ENCODE measurements at places on chromosomes 2 and 18.

- no peak for DNase-seq
These were observed 112.0 kb downstream of the EPHA4 start for GRCh38 chr2:221460136-221460535.

DNA sequence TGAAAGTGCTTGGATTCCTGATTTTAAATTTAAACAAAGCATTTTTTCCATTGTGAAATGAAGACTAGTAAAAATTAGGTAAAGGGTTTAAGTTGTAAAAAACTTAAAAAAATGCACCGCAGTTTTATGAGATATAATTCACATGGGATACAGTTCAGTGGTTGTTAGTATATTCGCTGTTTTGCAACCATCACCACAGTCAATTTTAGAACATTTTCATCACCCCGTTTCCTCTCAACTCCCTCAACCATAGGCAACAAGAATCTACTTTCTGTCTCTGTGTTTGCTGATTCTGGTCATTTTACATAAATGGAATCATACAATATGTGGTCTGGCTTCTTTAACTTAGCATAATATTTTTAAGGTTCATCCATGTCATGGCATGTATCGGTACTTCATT lies 4.0 kb downstream of the DGKD start:
- DNase-seq, result no peak

GRCh38 chr2:39755466-39755865 lies 23.6 kb downstream of the THUMPD2 start:
- no peak for DNase-seq

DNA sequence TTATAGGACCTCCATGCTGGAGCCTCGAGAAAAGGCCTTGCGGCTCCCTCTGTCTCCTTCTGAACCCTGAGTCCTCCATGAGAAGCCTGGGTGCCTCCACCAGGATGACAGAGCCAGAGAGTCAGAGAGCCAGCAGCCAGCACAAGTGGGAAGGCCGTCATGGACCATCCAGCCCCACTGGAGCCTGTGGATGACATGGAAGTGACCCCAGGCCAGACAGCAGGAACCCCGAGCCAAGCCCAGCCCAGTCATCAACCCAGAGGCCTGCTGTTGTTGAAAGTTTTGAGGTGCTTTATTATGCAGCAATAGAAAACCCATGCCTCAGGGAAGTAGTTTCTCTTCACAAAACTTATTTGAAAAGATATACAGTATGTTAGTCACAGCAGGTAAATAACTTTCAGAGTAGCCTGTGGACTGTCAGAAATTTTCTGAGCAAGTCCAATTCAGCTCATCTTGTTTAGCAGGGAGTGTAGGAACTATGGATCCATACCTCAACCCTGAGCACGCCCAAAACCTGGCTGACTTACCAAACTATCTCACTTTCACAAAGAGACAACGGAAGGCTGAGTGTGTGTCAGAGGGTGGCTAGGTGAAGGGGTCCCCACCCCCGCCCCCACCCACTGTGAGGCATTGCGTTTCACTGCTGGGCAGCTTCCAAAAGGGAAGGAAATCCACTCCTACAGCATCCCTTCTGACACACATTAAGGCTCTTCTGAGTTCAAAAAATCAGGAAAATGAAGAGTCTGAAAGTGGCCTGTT lies 79.9 kb upstream of the NDUFV2 start:
- DNase-seq, result no peak

DNA sequence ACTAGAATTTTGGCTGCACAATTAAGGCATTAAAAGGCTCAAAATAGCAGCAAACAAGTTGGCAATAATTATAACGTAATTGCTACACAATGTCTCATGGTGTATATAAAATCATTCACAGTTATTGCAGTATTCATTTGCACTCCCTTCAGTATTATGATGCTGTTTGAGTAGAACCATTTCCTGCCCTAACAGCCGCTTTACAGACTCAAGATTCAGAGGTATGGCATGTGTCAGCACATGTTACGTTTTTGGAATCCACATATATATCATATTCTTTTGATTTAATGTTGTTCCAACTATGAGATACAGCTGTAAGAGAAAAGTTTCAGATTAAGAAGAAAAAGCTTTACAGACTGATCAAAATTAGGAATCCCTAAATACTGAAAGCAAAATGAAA lies 56.3 kb upstream of the NCKAP5 start:
- DNase-seq, result no peak

GRCh38 chr2:181770150-181770549 lies 89.8 kb upstream of the NEUROD1 start:
- no peak for DNase-seq

GRCh38 chr2:154238252-154238651 lies 366.5 kb downstream of the GALNT13 start:
- DNase-seq, result no peak

DNA sequence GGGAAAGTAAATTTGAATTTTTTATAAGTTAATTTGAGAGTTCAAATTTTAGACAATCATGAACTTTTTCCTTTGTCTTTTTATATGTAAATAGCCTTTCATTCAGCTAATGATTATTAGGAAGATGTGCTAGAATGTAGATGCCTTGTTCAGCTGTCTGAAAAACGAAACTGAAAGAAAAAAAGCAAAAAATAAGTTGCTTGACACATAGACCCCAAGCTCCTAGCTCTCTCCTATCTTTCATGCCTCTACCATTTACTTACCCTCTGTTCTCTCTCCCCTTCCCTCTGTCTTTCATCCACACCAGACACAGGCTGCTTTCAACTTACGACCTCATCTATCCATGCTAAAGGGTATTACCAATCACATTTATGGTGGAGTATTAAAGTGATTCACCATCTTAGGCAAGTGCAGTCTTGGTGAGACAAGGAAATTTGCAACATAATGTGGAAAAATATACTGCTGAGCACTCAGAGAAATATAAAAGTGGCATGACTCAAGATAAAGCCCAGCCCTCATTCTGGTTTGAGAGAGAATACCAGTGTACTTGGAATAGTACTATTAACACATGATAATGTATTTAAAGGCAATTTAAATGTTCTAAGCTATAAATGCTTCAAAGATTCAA lies 425.6 kb downstream of the SUCLG1 start:
- no peak for DNase-seq

GRCh38 chr2:189222468-189223105 lies 43.0 kb upstream of the COL5A2 start:
- DNase-seq, result peak; percentile 17

All from mucosa of gallbladder (tissue), 1 donor.